ENCODE measurements at places on chromosomes 4 and X. TPM values are rescaled to one million over a fixed set of nuclear protein-coding genes. Genes with fewer than 3 reads are reported as not detected.
A peak's percentile ranks its signal among the peaks of the same experiment; 100 is the strongest.

SLC26A1 gene
- total RNA-seq = 0.30 TPM

TBX22 gene
- not detected for total RNA-seq

PABPC1L2A gene
- total RNA-seq = not detected

TMPRSS11B gene
- not detected for total RNA-seq

GATA1 gene
- not detected for total RNA-seq

GRCh38 chr4:19300213-19300612, 951.5 kb upstream of the SLIT2 start:
- no peak for DNase-seq

GRCh38 chr4:74716436-74716765, 77.9 kb downstream of the BTC start:
- no peak for DNase-seq

DNA sequence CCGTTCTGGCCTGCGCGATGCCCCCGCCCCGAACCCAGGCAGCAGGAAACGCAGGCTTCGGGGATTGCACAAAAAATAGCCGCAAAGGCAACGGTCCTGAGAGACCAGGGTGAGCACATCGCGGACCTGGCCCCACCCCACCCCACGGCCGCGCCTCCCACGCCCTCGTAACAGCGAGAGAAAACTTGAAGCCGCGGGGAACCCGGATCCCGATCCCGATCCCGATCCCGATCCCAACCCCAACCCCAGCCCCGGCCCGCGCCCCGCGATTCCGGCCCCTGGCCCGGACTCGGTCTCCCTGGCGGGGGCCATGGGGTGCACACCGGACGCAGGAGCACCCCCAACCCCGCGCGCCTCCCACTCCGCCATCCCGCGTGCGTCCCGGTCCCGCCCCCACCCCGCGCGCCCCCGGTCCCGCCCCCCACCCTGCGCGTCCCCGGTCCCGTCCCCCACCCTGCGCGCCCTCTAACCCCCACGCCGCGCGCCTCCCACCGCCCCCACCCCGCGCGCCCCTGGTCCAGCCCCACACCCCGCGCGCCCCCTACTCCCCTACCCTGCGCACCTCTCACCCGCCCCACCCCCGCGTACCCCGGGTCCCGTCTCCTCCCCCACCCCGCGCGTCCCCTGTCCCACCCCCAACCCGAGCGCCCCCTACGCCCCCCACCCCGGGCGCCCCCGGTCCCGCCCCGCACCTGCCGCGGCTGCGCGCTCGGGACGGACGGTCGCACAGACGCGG, 29.0 kb downstream of the NOP14 start:
- peak; percentile 28 for DNase-seq

DNA sequence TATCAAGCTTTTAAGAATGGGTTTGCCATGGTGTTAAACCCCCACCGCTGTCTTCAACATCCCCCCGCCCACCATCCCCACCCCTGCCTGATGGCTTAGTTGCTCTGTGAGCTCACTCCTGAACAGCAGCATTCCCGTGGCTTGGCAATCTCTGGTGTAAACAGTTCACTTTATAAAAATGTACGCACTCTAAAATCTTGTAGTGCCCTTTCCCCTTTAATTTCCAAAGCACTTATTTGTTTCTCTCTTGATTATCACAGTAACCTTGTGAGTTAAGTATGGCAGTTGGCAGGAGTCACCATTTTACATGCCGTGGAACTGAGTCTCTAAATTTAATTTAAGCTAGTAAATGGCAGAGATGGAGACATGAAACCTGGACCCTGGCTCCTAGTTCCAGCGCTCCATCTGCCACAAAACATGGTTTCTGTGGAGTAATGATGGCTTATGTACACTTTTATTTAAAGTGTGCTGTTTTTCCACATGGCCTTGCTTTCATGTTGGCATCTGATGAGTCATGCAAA, 123.1 kb downstream of the AFF1 start:
- DNase-seq = no peak

- DNase-seq = no peak
Observed at GRCh38 chr4:96912716-96913115, 1072.8 kb downstream of the PDHA2 start.

- no peak for DNase-seq
Observed at GRCh38 chr4:117093571-117093970, 8.2 kb upstream of the TRAM1L1 start.

DNA sequence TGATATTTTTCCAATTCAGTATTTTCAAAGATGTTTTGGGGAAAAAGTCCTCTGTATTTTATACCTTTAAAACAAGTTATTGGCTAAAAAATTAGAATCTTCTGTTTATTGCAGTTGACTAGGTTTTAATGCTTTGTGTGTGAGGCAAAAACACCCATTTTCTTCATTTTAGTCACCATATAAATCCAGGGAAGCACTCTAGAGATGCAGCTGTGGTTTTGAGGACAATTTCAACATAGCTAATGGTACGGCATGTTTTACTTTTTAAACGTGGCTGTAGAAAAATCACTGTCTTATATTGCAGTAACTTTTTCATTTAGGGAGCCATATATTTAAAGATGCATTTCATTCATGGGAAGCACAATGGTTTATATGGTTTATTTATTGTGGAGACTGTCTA, 129.1 kb upstream of the PITX2 start:
- DNase-seq = no peak

DNA sequence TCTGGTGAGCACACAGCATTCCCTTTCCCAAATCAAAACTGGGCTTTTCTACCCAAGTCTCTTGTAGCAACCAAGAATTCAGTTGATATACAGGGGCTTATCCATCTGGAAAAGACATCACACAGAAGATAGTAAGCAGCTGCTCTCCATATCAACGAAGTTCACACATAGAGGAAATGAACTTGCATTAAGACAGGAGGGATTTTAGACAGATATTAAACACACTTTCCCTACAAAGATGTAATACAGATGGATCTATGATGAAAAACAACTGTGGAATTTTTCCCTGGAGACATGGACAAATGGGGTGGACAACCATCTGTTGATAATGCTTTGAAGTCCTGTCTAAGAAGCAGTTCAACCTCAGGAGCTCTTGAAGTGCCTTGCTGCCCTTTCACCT, 9.8 kb upstream of the PDE5A start:
- DNase-seq = no peak

DNA sequence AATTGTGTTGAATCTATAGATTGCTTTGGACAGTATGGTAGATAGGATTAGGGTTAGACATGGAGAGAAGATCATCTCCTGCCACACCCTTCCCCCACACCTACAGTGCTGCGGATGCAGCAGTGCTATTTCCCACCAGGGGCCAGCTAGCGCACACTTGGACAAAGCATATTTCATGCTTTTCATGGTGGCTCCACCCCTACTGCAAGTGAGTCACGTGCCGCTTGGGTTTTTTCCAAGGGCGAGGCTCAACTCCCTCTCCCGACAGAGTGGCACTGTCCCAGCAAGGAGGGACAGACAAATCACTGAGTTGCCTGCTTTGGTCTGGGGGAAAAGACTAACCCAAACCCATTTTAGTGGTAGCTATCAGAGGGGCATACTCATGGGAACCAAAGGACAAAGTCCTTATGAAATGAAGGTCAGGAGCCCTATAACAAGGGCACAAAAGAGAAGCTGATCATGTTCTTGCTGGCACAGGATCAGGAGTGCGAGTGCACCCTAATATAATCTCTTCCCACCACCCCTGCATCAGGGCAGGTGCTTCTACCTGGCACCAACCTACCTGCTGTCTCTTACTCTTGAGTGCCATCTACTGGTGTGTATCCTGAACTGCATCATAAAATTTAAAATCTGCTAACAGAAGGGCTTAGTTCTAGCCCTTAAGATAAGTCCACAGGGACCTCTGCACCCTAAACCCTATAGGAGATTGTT, 55.1 kb upstream of the PGAM4 start:
- DNase-seq = peak; percentile 25

DNA sequence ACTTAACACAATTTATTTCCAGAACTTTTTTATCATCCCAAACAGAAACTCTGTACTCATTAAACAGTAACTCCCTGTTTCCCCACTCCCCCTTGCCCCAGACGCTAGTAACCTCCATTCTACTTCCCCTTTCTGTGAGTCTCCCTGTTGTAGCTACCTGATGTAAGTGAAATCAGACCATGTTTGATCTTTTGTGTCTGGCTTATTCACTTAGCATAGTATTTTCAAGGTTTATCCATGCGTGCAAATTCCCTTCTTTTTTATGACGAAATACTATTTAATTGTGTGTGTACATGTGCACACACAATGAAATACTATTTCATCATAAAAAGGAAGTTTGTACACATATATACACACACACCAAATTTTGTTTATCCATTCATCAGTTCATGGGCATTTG, 5.2 kb downstream of the PKD2 start:
- DNase-seq = peak; percentile 40

DNA sequence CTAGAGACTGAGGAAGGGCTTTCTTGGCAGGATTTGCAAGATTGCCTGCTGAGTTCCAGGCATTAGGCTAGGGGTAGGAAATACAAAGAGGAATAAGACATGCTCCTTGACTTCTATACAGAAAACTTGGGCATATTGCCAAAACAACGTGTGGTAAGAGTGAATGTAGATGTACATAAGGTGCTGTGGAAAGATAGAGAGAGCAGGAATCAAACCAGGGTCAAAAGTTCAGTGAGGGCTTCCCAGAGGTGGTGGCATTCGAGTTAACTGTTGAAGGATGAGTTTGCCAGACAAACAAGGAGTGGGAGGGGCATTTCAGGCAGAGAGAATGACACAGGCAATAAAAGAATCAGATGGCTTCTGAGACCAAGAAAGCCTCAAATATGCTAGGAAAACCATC, 187.9 kb downstream of the KDR start:
- no peak for DNase-seq

DNA sequence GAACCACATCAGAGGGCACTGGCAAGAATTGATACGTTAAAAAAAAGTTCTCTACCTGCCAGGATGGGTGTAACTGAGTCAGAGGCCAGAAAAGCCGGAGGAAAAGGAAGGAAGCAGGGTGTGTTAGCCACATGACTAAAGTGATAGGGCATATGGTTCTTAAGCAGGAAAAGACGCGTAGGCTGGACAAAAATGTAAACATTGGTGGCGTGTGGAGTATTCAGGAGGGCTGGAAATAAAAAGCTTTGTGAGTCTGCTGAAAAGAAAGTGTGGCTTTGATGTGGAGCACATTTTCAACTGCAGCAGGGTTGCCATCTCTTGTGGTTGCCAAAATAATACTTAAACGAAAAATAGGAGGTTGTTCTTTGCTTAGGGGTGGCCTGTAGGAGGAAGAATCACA, 186.5 kb upstream of the RPL34 start:
- no peak for DNase-seq

DNA sequence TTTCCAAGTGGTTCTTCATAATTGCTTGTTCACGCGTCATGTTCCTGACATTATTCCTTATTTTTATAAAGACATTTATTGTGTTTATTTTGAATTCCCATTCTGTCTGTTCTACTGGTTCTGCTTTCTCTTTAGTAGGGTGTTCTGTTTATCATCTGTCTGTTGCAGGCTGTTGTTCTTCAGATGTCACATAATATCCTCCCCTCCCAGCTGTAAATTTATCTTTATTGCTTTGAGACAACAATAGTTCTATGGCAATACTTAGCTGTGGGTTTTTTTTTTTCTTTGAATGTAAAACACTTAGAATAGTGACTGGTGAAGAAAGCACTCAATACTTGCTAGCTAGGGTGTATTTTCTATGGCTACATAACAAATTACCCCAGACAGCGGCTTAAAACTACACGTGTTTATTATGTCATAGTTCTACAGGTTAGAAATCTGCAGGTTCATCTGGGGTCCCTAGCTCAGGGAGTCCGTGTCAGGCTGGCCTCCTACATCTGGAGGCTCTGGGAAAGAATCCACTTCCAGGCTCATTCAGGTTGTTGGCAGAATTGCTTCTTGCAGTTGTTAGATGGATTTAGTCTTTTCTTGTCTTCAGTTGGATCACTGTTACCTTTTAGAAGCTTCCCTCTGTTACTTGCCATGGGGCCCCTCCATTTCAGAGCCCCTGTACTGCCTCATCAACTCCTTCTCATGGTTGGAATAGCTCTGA, 63.4 kb upstream of the ENPEP start:
- DNase-seq = no peak

DNA sequence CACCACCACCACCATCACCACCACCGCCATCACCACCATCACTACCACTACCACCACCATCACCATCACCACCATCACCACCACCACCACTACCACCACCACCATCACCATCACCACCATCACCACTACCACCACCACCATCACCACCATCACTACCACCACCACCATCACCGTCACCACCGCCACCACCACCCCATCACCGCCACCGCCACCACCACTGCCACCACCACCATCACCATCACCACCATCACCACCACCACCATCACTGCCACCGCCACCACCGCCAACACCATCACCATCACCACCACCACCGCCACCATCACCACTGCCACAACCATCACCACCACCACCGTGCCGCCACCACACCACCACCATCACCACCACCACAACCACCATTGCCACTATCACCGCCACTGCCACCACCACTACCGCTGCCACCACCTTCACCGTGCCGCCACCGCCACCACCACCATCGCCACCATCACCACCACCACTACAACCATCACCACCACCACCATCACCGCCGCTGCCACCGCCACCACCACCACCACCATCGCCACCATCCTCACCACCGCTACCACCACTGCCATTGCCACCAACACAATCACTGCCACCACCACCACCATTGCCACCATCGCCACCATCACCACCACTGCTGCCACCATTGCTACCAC, 1511.3 kb upstream of the AGA start:
- no peak for DNase-seq

DNA sequence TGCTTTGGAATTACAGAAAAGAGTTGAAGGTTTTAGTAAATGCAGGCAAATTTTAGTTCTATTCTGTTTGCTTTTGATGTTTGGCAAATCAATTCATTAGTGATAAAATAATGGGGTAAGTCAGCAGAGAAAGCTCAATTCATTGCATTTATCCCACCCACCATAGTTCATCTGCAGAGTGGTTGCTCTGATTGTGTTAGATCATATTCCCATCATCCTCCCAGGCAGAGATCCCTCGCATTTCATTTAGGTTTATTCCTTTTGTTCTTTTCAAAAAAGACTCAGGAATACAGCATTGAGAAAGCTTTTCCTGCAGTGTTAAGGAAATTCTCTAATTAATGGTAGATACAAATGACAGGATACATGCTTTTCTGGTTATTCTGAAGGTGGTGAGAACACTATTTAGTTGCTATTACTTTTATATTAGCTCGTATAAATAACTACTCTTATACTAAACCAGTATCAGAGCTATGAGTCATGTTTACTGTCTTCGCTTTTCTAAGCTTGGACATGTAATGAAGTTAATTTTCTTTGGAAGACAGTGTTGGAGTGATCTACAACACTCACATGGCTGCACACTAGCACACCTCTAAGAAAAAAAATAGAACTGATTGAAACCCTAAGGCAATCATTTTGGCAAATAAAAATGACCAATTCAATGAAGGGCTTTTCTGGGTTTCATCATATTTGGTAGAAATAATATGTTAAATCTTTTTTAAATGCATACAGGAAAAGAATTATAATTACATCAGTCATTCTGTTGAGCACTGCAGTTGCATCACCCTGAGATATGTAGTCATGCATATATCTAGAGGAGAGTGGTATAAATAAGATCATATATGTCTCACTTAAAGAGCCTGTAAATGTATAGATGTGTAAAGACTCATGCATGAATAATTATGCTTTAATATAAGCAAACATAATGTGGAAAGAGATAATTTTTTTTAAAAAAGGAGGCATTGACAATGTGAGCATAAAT, 351.6 kb downstream of the PCDH7 start:
- no peak for DNase-seq
